Nucleus accumbens (tissue), 56 donors: ENCODE measurements at places on chromosomes 7 and 10.
A peak's percentile ranks its signal among the peaks of the same experiment; 100 is the strongest.

DNA sequence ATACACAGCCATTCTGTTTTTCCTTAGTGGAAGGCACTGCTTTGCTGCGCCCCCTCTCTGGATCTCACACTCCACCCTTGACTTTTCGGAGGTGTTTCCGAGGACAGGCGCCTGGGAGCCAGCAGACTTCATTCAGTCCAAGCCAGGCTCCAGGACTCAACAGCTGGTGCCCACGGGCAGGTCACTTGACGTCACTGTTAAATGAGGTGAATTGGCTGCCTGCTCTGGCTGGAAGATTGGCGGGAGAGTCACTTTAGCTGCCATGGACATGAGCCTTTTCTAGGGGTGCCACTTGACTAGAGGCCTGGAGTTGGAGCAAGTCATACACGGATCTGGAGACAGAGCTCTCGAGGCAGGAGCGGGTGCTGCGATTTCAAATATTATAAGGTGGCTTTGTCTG, 3.2 kb downstream of the HTRA1 start:
- peak; percentile 50 for DNase-seq

DNA sequence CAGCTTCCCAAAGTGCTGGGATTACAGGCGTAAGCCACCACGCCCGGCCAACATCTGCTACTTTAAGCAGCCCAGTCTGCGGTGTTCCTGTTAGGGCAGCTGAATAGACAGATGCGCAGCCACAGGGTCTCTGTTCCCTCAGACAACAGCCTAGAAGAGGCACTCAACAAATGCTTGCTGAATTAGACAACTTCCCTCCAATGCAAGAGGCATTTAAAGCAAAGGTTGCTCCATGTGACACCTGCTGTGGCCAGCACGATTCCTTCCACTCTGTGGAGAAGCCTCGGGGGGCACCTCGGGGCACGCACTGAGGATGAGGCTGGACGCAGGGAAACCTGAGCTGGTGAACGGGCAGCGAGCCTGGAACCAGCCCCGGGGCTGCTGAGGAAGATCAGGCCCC, 237.8 kb downstream of the MAD1L1 start:
- DNase-seq, result no peak

- DNase-seq, result no peak
These were observed 40.9 kb upstream of the FRMD4A start for GRCh38 chr10:14371581-14371980.

DNA sequence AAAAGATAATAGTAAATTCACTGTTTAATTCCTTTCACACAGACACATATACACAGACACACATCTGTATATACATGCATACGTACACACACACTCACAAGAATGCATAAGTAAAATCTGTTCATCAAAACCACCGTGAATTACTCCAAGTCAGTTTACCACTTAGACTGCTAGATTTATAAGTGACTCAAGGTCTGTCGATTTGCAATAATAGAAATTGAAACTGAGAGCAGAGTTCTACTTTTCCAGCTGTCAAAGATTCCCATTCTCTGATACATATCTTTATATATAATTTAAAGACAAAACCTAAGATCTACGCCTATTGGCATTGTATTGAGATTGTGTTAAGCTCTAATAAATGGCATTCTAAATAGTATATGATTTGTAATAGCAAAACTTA, 9.9 kb upstream of the HGF start:
- DNase-seq, result no peak

- DNase-seq, result no peak
These were observed 2.1 kb upstream of the ZMIZ1 start for GRCh38 chr10:79066411-79067240.

GRCh38 chr7:40192036-40192435, 57.2 kb downstream of the SUGCT start:
- DNase-seq, result no peak

DNA sequence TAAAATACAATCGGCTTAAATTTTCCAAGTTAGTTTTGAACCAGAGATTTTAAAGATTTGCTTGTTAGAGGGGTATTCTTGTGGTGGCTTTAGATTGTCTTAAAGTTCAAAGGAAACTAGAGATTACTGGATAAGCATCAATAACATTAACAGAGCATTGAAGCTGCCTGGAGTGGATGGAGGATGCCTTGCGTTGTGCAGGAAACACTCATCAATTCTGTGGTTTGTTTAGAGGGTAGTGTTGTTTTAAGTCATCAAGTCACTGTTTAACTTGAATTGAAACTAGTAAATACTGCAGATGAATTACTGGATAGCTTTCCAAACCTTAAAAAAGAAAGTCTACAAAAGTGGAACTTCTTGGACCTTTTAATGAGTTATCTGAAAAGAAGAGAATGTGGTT, 218.6 kb downstream of the CELF2 start:
- no peak for DNase-seq

DNA sequence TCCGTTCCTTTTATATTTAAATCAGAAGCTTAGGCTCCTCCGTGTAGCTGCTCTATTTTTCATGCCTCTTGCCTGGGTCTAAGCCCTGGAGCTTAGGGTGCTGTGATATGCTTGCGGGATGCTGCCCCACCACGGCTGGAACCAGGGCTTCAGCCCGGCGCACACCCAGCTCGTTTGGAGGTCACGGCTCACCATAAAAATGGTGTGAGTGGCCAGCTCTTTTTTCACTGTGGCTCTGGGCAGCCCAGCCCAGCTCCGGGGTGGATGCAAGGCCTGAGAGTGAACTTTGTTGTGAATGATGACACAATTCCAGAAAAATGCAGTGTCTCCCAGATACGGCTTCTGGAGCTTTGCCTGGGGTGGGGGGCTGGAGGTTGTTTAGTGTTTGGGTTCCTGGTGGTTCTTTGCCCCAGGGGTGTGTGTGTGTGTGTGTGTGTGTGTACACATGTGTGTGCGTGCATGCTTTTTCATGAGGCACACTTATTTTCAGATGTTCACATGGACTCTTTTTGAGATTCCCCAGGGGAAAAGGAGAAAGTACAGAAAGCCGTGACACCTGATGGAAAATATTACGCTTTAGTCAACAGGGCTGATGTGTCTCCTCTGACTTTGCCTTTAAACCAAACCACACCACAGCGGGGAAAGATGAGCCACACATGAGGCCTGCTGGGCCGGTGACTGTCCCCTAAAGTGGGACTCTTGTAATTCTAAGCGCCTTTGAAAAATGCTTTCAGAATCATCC, 46.2 kb downstream of the GRK5 start:
- no peak for DNase-seq

- DNase-seq, result no peak
These were observed 40.5 kb downstream of the DNAJB12 start for GRCh38 chr10:72314263-72314662.

GRCh38 chr7:37332243-37333016, 116.2 kb downstream of the ELMO1 start:
- DNase-seq, result no peak

DNA sequence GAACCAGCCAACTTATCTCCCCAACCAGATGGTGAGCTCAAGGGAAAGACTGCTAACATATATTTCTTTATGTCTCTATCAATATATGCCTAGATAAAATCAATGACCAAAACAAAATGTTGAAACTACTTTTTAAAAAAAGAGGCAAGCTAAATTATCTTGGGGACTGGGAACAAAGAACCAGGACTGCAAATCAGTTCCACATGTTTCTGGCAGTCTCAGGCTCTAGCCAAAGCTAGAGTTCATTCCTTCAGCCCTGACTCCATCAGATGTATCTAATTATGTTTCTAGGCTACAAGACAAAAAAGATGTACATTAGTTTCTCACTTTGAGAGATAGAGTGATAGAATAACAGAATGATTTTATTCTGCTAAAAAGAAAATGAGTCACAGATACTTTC, 1290.3 kb upstream of the SORCS1 start:
- DNase-seq, result no peak

DNA sequence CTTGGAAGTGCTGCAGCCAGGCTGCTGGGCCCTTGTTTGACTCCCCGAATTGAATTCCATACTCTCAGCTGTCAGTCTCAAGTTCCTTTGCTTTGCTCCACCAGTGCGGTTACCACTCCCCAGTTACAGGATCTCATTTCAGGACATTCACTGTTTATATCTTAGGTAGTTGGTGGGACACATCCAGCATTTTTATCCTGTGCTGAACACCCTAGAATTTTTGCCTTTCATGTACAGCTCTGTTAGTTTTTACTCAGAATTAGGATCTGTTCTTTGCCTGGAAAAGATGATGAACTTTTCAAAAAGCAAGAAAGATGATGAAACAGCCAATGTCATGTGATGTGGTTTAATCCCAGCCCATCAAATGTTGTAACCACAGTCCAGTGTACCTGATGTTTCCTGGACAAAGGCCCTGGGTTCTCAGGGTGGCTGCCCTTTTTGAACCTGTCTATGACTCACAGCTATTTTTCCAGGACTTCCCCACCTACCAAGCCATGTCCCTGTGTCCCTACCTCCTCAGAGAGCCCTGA, 149.7 kb downstream of the NOC3L start:
- no peak for DNase-seq

DNA sequence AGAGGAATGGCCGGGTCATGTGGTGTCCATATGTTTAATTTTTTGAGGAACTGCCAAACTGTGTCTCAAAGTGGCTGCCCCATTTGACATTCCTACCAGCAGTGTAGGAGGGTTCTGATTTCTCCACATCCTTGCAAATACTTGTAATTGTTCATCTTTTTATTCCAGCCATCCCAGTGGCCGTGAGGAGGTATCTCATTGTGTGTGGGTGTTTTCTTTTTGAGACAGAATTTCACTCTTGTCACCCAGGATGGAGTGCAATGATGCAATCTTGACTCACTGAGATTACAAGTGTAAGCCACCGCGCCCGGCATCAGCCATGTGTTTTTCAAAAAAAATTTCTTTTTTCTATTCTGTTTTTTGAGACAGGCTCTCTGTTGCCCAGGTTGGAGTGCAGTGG, 38.7 kb upstream of the DLG5 start:
- no peak for DNase-seq

DNA sequence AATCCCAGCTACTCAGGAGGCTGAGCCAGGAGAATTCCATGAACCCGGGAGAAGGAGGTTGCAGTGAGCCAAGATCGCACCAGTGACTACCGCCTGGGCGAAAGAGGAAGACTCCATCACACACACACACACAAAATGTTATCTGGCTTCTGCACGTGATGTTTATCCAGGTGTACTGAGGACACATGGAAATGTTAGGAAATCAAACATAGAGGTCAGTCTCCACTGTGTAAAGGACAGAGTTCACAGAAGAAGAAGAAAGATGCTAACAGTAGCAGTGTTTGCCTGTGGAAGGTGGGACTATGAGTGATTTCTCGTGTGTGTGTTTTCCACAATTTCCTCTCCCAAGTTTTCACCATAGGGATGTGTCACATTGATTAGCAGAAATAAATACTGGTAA, 256.9 kb downstream of the ELMO1 start:
- DNase-seq, result no peak

DNA sequence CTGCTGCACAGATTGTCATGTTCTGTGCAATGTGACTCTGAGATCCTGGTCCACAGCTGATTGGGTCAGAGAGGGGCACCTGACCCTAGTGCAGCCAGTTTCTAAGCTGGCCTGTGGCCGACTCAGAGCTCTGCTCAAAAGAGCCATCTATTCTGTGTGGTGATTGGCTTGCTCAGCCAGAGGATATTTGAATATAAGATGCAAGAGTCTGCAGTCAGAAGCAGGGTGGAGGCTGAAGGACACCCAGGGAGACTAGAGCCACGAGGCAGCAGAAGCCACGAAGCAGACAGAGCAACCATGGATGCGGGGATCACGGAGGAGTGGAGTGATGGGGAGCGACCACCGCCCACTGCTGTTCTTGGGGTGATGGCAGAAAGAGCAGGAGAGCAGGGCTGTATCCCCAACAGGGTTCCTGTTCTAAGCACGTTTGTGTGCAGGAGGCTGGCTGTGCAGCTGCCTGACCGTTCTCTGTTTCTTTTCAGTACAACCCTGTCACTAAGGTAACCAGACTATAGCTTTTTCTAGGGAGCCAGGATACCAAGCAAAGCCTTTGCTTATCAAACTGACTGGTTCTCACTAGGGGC, 19.5 kb upstream of the RHEB start:
- DNase-seq, result no peak

GRCh38 chr10:121990015-121990677, 1.2 kb downstream of the TACC2 start:
- DNase-seq, result no peak

GRCh38 chr10:51617576-51618235, 81.7 kb downstream of the CSTF2T start:
- no peak for DNase-seq

GRCh38 chr7:135672560-135673359, 10.4 kb downstream of the STMP1 start:
- no peak for DNase-seq
